K562 (cell line): ENCODE measurements at places on chromosomes 3 and 15. TPM values are rescaled to one million over a fixed set of nuclear protein-coding genes. Genes with fewer than 3 reads are reported as not detected.

CADPS gene
- not detected in 2 replicates for total RNA-seq

DNA sequence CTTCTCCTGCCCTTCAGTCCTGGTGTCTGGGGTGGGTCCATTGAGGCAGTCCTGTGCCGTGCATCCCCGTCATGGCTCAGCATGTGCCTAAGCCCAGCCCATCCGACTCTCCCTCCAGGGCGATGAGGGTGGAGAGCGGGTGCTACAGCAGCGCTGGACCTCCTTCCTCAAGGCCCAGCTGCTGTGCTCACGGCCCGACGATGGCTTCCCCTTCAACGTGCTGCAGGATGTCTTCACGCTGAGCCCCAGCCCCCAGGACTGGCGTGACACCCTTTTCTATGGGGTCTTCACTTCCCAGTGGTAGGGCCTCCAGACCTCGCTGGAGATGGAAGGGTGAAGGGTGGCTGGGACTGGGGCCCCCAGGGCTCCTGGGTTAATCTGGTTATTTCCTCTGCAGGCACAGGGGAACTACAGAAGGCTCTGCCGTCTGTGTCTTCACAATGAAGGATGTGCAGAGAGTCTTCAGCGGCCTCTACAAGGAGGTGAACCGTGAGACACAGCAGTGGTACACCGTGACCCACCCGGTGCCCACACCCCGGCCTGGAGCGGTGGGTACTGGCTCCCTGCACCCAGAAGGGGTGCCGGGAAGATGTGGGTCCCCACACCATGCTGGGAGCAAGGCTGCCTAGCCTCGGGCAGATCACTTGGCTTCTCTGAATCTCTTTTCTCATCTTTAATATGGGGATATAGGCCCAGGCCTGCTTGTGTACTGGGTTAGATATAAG, 10.1 kb downstream of the CIB1 start:
- H3K27ac ChIP-seq, result no peak overlapping the region
- H3K4me1 ChIP-seq, result peaks cover 26% of the 10 kb centered on the region
- no peak overlapping the region for H3K4me3 ChIP-seq
- no peak for DNase-seq
- peaks cover 86% of the 10 kb centered on the region; the same call in 2 of the 3 replicates for H3K36me3 ChIP-seq

- DNase-seq, result no peak
- H3K27me3 ChIP-seq, result no peaks in the 10 kb centered on the region
- H3K27ac ChIP-seq, result no peak overlapping the region
- no peaks in the 10 kb centered on the region for H3K36me3 ChIP-seq
- H3K4me3 ChIP-seq, result no peak overlapping the region
- no peaks in the 10 kb centered on the region for H3K4me1 ChIP-seq
These were observed 81.0 kb upstream of the ROBO2 start for GRCh38 chr3:76958861-76959260.

TM4SF4 gene
- total RNA-seq, result 0.31 and 0.81 TPM in 2 replicates

- no peaks in the 10 kb centered on the region for H3K4me1 ChIP-seq
- no peak for DNase-seq
These were observed 132.2 kb upstream of the PRICKLE2 start for GRCh38 chr3:64357481-64357880.

- DNase-seq, result no peak
- no peak overlapping the region for H3K27ac ChIP-seq
- no peaks in the 10 kb centered on the region; the same call in 1 of the 2 replicates for H3K4me1 ChIP-seq
- no peaks in the 10 kb centered on the region for H3K36me3 ChIP-seq
These were observed 25.7 kb downstream of the DCLK3 start for GRCh38 chr3:36738702-36739101.

NOX5 gene
- not detected in 2 replicates for total RNA-seq

GRCh38 chr3:130950124-130950523, 56.2 kb downstream of the ATP2C1 start:
- no peak overlapping the region for H3K27ac ChIP-seq
- peaks cover 45% of the 10 kb centered on the region for H3K36me3 ChIP-seq
- no peaks in the 10 kb centered on the region for H3K27me3 ChIP-seq
- DNase-seq, result no peak
- no peak overlapping the region for H3K4me3 ChIP-seq

DNA sequence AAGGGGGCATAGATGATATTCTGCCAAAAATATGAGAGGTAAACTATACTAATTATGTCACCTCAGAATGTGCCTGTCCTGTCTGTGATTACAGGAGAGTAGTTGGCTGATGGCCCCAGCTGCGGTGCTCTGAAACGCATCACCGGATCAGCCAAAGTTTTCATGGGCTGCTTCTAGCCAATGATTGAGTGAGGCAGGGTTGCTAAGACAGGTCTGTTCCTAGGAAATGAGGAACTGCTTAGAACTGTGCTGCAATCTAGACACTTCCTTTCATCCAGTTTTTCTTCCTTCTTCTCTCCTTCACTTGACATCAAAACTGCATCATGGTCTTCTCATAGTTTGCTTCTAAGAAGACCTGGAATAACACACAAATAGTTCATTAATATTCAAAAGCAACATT, 124.0 kb downstream of the KCNH8 start:
- H3K36me3 ChIP-seq, result no peaks in the 10 kb centered on the region
- H3K4me3 ChIP-seq, result no peak overlapping the region
- no peaks in the 10 kb centered on the region for H3K27me3 ChIP-seq
- H3K4me1 ChIP-seq, result no peaks in the 10 kb centered on the region

CYP1A1 gene
- total RNA-seq, result 0.07 TPM in 1 of 2 replicates, not detected in the other

DNA sequence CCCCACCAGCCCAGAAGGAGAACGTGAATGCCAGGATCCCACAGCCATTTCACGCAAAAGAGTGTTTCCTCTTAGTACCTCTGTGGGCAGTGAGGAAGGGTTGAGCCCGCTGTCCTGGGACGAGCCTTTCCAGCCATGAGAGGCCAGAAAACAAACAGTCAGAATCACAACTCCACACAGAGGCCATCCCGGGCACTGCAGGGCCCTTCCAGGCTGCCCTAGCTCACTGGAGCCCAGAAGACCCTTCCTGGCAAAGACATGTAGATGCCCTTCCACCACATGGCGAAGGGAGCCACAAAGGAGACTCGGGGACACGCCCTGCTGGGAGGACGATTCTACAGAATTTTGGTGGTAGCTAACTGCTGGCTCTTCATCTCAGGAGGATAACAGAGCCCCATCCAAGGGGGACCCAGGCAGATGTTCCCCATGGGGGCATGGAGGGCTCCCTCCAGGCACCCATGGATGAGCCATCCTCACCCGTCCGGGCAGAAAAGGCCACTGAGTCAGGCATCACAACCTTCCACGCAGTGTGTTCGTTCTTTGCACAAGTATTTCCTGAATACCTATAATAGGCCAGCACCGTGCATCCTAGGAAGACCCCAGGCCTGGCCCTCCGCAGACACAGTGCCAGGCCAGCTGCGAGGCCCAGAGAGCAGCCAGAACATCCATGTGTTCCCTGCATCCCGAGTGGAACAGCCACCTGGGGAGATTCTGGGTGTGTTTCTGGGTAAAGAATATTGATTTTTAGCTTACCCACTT, 47.2 kb downstream of the SLC12A8 start:
- H3K27me3 ChIP-seq, result peaks cover 5% of the 10 kb centered on the region
- H3K27ac ChIP-seq, result no peak overlapping the region
- no peaks in the 10 kb centered on the region for H3K36me3 ChIP-seq
- peaks cover 4% of the 10 kb centered on the region for H3K4me1 ChIP-seq
- no peak overlapping the region for H3K4me3 ChIP-seq
- DNase-seq, result no peak

DNA sequence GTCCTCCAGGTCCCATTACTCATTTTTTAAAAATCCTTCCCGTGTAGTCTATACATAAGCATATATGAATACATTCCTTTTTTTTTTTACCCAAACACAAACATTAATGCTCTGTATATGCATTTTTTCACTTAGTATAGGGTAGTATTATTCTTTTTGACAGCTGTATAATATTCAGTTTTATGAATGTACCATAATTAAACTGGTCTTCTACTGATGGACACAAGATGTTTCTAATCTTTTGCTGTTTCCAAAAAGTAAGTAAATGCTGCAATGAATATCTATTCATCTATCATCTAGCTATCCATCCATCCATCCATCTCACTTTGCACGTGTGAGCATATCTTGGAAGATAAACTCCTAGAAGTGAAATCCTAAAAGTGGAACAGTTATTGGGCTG, 110.8 kb downstream of the IGF2BP2 start:
- no peaks in the 10 kb centered on the region; the same call in 2 of the 3 replicates for H3K36me3 ChIP-seq
- H3K4me3 ChIP-seq, result no peak overlapping the region
- H3K27me3 ChIP-seq, result no peaks in the 10 kb centered on the region
- DNase-seq, result no peak
- no peak overlapping the region for H3K27ac ChIP-seq

- H3K36me3 ChIP-seq, result 0 out of 3 replicates have a peak, but pooled peaks cover 4% of the 10 kb centered on the region
- H3K4me1 ChIP-seq, result no peaks in the 10 kb centered on the region
- DNase-seq, result no peak
These were observed 249.3 kb downstream of the BBX start for GRCh38 chr3:107772016-107772415.

DNA sequence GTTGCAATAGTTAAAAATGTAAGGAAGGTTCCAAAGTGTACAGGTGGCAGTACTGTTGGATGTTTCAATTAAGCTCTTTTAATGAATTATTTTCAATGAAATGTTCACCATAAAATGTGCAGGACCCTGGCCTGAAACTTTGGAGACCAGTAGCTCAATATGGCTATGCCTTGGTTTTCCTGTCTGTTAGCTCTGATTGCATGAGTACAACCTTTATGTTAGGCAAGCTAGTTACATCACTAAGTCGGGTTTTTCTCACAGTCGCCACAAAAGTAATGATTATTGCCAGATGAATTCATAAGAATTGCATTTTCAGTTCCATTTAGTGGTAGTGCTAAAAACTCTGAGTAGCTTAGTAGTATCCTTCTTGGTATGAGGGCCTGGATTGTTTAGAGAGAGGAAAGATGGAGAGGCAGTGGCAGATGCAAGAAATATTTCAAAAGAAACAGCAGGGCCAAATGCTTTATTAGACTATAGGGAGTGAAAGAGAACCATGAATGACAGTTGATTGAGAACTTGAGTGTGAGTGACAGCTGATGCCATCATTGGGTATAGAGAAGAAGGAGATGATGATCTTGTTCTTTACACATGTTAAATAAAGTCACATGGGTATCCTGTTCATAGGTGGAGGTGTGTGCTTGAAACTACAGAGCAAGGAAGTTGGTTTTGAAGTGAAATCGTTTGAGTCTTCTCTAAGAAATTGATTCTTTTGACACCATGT, 109.5 kb downstream of the AKAP13 start:
- no peak overlapping the region for H3K4me3 ChIP-seq
- no peaks in the 10 kb centered on the region for H3K4me1 ChIP-seq
- no peak overlapping the region for H3K27ac ChIP-seq
- H3K27me3 ChIP-seq, result no peaks in the 10 kb centered on the region
- no peaks in the 10 kb centered on the region for H3K36me3 ChIP-seq
- no peak for DNase-seq

NUP210 gene
- total RNA-seq, result 128 and 138 TPM in 2 replicates

- no peak for DNase-seq
- no peak overlapping the region for H3K4me3 ChIP-seq
- H3K36me3 ChIP-seq, result no peaks in the 10 kb centered on the region
- no peaks in the 10 kb centered on the region for H3K4me1 ChIP-seq
- H3K27me3 ChIP-seq, result no peaks in the 10 kb centered on the region
These were observed 172.8 kb downstream of the KLF13 start for GRCh38 chr15:31499236-31499952.

SLC30A4 gene
- total RNA-seq, result 0.47 and 0.56 TPM in 2 replicates

- no peak overlapping the region for H3K4me3 ChIP-seq
- H3K27me3 ChIP-seq, result no peaks in the 10 kb centered on the region
- no peak overlapping the region for H3K27ac ChIP-seq
- no peak for DNase-seq
These were observed 24.5 kb upstream of the TBL1XR1 start for GRCh38 chr3:177221744-177222143.

- DNase-seq, result no peak
- H3K4me1 ChIP-seq, result no peaks in the 10 kb centered on the region
- H3K36me3 ChIP-seq, result no peaks in the 10 kb centered on the region
- H3K27ac ChIP-seq, result no peak overlapping the region
- no peak overlapping the region for H3K4me3 ChIP-seq
- no peaks in the 10 kb centered on the region; the same call in 2 of the 3 replicates for H3K27me3 ChIP-seq
These were observed 50.0 kb downstream of the DRD3 start for GRCh38 chr3:114128826-114129225.

IL17RD gene
- total RNA-seq, result 0.04 and 0.25 TPM in 2 replicates

GRCh38 chr3:49161808-49162530, 4.2 kb downstream of the CCDC71 start:
- no peak overlapping the region for H3K4me3 ChIP-seq
- no peaks in the 10 kb centered on the region for H3K27me3 ChIP-seq
- no peak for DNase-seq
- H3K36me3 ChIP-seq, result peaks cover 32% of the 10 kb centered on the region; the same call in 2 of the 3 replicates

- no peaks in the 10 kb centered on the region for H3K36me3 ChIP-seq
- H3K27me3 ChIP-seq, result no peaks in the 10 kb centered on the region
- H3K4me3 ChIP-seq, result no peak overlapping the region
- no peaks in the 10 kb centered on the region for H3K4me1 ChIP-seq
- no peak overlapping the region for H3K27ac ChIP-seq
- DNase-seq, result no peak
These were observed 45.7 kb downstream of the EHHADH start for GRCh38 chr3:185207931-185208746.

DNA sequence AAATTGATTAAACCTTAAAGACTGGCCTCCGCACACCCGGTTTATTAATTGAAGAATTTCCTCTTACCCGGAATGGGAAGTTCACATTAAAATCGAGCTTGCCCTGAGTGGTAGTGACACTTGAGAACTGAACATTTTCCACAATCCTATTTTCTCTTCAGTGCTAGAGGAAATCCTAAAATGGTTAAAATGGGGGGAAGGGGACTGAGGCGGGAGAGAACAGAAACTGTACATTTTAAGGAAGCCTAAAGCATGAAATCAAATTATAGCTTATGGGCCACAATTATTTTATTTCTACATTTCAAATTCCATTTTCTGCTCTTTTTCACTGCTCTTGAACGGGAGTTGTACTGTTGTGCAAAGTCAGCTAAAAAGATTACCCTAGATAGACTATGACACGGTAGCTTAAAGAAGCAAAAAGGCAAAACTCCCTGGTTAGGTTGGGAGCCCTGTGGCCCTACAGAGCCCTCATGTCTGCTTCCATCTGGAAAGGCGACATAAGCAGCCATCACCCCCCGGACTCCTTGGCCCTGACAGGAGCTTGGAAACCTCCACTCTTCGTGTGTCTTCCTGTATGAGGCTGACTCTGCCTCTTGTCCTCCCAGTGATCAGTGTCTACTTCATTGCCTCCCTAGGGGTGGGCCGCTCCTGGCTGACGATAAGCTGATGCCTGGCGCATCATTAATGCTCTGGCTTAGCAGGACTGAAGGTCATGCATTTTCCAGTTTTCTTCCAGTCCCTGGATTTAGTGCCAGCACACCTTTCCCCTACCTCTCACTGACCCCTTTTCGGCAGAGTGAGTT, 79.3 kb downstream of the EEFSEC start:
- H3K36me3 ChIP-seq, result no peaks in the 10 kb centered on the region
- DNase-seq, result no peak
- H3K27me3 ChIP-seq, result no peaks in the 10 kb centered on the region
- no peaks in the 10 kb centered on the region for H3K4me1 ChIP-seq
- H3K27ac ChIP-seq, result no peak overlapping the region
- H3K4me3 ChIP-seq, result no peak overlapping the region

DNA sequence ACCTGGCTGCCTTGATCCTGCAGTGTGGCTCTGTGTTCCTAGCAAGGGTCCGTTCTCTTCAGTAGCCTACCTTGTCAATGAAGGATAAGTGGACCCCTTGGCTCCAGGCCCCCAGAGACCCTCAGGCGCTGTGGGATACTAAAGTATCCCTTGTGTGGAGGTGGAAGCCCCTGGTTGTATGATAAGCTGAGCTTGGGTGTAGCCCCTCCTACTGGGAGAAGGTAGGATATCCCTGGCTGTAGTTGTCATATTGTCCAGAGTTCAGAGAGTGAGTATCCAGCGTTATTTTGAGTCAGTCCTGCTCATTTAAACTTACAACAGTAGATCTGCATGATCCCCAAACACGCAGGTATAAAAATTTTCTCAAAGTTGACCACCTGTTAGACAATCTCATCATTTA, 496.8 kb downstream of the CNTN4 start:
- H3K27me3 ChIP-seq, result no peaks in the 10 kb centered on the region
- no peaks in the 10 kb centered on the region for H3K36me3 ChIP-seq
- no peak overlapping the region for H3K4me3 ChIP-seq
